Endothelial cell of umbilical vein (primary cell): ENCODE measurements at places on chromosomes 16 and 17.

DNA sequence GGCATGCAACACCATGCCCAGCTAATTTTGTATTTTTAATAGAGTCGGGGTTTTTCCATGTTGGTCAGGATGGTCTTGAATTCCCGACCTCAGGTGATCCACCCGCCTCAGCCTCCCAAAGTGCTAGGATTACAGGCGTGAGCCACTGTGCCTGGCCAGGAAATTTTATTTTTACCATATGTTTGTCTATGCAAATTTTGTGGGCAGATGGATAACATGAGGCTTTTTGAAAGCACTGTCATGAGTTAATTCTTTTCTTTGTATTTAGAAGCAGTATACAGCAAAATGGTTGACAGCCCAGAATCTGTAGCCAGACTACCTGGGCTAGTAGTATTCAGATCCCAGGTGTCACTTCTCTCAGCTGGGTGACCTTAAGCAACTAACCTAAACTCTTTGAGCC lies 8.5 kb upstream of the KPNB1 start:
- no peak for DNase-seq

DNA sequence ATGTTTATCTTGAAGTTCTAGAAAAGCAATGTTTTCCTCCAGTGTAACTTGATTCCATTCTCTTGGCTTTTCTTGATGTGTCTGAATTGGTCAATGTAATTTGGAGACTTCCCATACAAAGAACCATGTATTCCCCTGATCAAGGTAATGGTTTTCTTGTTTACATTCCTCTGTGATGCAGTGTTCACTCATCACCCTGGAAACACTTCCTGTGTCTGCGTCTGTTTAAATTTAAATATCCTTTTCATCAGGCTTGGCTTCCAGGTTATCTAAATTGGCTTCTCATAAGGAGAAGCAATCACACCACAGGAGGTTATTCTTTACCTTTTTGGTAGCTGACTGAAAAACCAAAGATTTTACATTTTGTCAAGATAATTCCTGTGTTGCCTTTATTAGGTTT lies 237.3 kb upstream of the WSCD1 start:
- peak; percentile 87 for DNase-seq

GRCh38 chr17:27893841-27894503 lies 807 bp upstream of the LYRM9 start:
- DNase-seq = no peak

GRCh38 chr17:39167476-39167875 lies 1.5 kb upstream of the ARL5C start:
- DNase-seq = no peak

DNA sequence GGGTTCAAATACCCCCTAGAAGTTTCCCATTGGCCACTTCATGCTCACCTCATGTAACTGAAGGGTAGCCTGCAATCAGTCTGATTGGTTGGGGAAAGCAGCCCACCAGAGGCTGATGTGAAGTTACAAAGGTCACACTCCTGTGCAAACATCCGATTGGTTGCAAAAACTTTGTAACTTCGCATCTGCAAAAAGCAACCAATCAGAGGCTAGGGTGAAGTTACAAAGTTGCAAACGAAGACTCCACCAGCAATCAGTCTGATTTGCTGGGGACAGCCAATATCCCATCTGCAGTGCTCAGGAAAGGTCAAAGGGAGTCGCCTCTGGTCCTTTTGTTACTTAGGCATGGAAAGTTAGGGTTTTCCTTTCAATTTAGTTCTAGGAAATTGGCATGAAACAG lies 40.1 kb downstream of the TAOK1 start:
- DNase-seq = no peak

GRCh38 chr16:48131201-48131935 lies 24.4 kb downstream of the ABCC12 start:
- no peak for DNase-seq

DNA sequence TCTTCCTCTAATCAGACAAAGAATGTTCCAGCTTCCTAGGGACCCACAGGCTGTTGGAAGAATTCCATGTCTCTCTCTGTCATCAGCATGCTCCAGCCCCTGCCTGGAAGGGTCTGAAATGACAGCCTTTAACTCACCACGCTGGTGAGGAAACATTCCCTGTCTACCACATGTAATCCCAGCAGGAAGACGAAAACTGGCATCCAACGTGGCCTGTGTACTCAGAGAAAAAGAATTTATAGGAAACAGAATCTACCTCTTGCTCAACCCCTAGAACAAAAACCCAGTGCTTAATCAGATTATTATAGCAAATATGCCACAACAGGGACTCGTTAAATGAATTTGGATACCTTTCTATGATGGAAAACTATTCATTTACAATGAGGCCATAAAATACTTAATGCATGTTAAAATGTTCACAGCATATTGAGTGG lies 147.3 kb upstream of the FOXF1 start:
- no peak for DNase-seq

GRCh38 chr17:50056217-50056960 lies 479 bp downstream of the ITGA3 start:
- DNase-seq = peak; percentile 68

- DNase-seq = no peak
Observed at GRCh38 chr16:11165894-11166665, 89.9 kb downstream of the SOCS1 start.

GRCh38 chr17:10920558-10921108 lies 82.7 kb upstream of the PIRT start:
- DNase-seq = no peak

- no peak for DNase-seq
Observed at GRCh38 chr17:59331929-59332748, 684 bp downstream of the YPEL2 start.

GRCh38 chr17:61467416-61468262 lies 15.4 kb downstream of the TBX4 start:
- DNase-seq = peak; percentile 11

DNA sequence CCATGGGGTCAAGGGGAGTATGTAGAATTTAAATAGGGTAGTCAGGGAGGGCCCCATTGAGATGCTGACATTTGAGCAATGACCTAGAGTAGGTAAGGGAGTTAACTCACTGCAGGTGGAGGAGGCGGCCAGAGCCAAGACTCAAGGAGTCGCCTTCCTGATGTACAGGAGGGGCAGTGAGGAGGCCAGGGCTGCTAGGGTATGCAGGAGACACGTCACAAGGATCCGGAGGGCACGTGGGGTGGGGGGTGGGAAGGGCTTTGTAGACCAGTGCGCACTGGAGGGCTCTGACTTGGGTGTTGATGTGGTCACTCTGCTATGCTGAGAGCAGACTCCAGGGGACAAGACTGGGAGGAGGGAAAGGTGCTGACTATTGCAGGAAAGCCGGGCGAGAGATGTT lies 37.5 kb downstream of the SPECC1 start:
- no peak for DNase-seq

GRCh38 chr17:21532763-21533385 lies 156.7 kb downstream of the KCNJ12 start:
- DNase-seq = no peak

- DNase-seq = no peak
Observed at GRCh38 chr16:84826558-84826941, 6.8 kb downstream of the CRISPLD2 start.

DNA sequence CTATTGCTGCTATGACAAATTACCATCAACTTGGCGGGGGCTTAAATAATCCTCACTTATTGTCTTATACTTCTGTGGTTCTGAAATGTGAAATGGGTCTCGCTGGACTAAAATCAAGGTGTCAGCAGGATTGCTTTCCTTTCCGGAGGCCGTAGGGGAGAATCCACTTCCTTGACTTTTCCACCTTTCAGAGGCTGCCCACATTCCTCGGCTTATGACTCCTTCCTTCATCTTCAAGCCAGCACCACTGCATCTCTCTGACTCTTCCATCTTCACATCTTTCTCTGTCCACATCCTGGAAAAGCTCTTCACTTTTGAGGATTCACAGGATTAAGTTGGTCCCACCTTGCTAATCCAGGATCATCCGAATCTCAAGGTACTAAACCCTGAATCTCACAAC lies 217.8 kb downstream of the GRIN2A start:
- DNase-seq = no peak

GRCh38 chr17:12731839-12732238 lies 57.5 kb upstream of the ARHGAP44 start:
- no peak for DNase-seq

- no peak for DNase-seq
Observed at GRCh38 chr16:30112197-30113030, 923 bp downstream of the GDPD3 start.

GRCh38 chr17:73341350-73342049 lies 29.7 kb upstream of the CDC42EP4 start:
- DNase-seq = no peak

- DNase-seq = no peak
Observed at GRCh38 chr17:41052566-41052965, 2.5 kb downstream of the KRTAP2-2 start.

DNA sequence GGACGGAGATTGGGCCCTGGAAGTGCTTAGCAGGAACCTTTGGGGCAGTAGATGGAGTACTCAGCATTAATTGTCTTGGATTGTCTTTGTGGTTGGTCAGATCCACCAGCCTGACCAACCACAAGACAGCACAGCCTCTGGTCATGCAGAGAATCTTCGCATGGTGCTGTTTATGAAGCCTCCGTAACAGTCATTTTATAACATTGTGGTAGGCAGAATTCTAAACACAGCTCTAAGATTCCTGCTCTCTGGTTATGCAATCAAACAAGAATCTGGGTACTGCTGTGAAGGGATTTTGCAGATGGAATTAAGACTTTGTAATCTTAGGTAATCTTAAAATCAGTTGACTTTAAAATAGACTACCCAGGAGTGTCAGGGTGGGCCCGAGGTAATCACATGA lies 312.2 kb upstream of the GOT2 start:
- no peak for DNase-seq
